ENCODE measurements at places on chromosomes 7 and 10.

DNA sequence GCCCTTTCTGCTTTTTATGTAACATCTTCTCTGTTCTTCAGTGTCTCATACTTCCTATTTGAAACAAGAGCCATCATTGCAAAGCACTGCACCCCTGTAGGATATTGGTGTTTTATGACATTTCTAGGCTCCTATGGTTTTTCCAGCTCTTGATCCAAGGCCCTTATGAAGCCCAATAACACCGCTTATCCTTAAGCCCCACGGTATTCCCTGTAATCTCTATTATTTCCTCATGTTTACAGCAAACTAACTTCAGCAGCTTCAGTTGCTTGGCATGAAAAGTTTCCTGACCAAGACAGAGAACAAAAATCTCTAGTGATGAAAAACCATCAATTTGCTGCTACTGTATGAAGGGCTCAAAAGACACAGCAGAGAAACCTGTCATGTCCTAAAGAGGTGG, 34.1 kb upstream of the TES start:
- no peak for DNase-seq

- no peak for DNase-seq
Observed at GRCh38 chr10:95741807-95742467, 14.0 kb upstream of the ENTPD1 start.

- DNase-seq = no peak
Observed at GRCh38 chr7:151682831-151683614, 163.3 kb upstream of the RHEB start.

GRCh38 chr10:114499630-114500190, 95.4 kb upstream of the AFAP1L2 start:
- DNase-seq = no peak

Measured in myocyte (in vitro differentiated cells).